Immature natural killer cell (primary cell): ENCODE measurements at places on chromosomes 1 and 21.
A peak's percentile ranks its signal among the peaks of the same experiment; 100 is the strongest.

- H3K27me3 ChIP-seq: no peaks in the 10 kb centered on the region
- peaks cover 6% of the 10 kb centered on the region for H3K4me1 ChIP-seq
- no peak for DNase-seq
- no peak overlapping the region for H3K27ac ChIP-seq
- peak overlapping the region; percentile 5 for H3K4me3 ChIP-seq
Observed at GRCh38 chr1:172883844-172884243, 166.9 kb downstream of the TNFSF18 start.

DNA sequence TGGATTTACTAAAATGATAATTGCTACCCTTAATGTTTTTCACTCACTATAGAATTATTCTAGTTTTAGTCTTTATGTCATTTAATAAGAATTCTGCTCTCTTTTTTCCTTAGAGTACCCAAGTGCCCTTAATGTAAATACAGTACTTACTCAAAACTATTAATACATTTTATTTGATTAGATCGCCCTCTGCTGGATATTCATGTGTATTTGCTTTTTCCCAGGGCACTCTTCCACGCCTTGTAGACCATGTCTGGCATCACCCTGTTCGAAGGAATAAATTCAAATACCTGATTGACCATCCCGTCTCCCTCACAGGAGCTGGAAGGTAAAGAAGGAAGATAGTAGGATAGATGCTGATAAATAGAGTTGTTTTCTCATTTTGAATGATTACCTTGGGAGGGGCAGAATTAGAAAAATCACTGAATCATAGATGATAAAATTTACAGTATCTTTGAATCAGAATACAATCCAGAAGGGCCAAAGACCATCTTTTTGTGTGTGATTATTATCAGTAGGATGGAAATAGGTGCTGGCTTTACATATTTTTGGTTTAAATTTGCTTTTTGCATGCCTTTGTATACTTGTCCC lies 4.1 kb downstream of the AXDND1 start:
- no peak overlapping the region for H3K4me3 ChIP-seq
- peak; percentile 61 for DNase-seq
- no peaks in the 10 kb centered on the region for H3K36me3 ChIP-seq

DNA sequence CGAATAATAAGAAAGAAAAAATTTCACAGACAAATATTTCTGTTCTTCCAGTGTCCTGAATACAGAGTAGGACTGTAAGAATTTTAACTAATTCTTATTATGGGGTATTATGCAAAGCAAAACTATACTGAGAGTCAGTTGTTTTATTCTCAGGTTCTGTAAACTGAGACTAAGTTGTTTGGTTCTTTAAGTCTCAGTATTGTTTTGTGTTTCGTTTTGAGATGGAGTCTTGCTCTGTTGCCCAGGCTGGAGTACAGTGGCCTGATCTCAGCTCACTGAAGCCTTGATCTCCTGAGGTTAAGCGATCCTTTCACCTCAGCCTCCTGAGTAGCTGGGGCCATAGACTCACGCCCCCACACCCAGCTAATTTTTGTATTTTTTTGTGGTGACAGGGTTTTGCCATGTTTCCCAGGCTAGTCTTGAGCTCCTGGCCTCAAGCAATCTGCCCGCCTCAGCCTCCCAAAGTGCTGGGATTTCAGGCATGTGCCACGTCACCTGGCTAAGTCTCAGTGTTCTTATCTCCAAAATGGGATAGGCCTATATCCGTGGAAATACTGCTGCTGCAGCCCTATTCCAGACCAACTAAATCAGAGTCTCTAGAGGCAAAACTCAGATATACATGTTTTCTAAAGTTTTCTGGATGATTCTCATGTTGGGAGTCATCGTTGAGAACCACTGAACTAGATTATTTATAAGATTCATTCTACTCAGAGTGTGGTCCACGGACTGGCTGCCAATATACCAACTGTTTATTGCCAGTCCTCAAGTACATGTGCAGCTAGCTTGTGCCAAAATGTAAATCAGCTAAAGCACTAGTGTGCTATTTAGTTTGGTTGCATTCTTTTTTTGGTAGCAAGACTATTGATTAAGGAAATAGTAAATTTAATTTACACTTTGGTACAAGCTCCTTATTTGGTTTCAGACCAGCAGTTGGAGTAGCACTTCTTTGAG lies 116.6 kb downstream of the HS2ST1 start:
- no peaks in the 10 kb centered on the region for H3K4me1 ChIP-seq
- no peak overlapping the region for H3K27ac ChIP-seq
- no peak overlapping the region for H3K4me3 ChIP-seq
- H3K27me3 ChIP-seq: no peaks in the 10 kb centered on the region
- DNase-seq: no peak

GRCh38 chr1:150967936-150968335 lies 6.7 kb downstream of the CERS2 start:
- peaks cover 30% of the 10 kb centered on the region for H3K4me1 ChIP-seq
- H3K36me3 ChIP-seq: peaks cover 44% of the 10 kb centered on the region
- no peak overlapping the region for H3K4me3 ChIP-seq
- H3K27me3 ChIP-seq: no peaks in the 10 kb centered on the region
